ENCODE measurements at places on chromosomes 11 and 22. TPM values are rescaled to one million over a fixed set of nuclear protein-coding genes. Genes with fewer than 3 reads are reported as not detected.

GRCh38 chr11:24593332-24593731 is 96.5 kb downstream of the LUZP2 start:
- DNase-seq: no peak
- no peaks in the 10 kb centered on the region for H3K36me3 ChIP-seq
- no peaks in the 10 kb centered on the region for H3K27me3 ChIP-seq
- H3K4me3 ChIP-seq: no peak overlapping the region
- no peaks in the 10 kb centered on the region for H3K4me1 ChIP-seq

DNA sequence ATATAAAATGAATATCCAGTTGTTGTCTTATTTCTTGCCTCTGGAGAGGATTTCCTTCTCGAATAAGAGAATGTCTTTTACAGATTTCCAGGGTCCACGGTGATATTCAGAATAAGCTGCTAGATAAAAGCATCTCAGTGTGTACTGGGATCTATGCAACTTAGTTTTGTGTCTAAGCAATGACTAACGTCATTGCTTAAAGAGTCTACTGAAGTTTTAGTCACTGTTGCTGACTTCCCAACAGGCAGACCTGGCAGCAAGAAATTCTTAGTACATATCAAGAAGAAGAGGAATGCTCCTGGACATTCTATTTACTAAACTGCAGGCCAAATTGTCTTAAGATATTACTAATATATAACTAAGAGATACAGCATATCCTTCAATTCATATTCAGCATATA is 70.3 kb downstream of the SOX6 start:
- H3K36me3 ChIP-seq: no peaks in the 10 kb centered on the region
- no peaks in the 10 kb centered on the region for H3K27me3 ChIP-seq
- no peak for DNase-seq
- no peak overlapping the region for H3K27ac ChIP-seq
- no peak overlapping the region for H3K4me3 ChIP-seq
- no peaks in the 10 kb centered on the region for H3K4me1 ChIP-seq

DNA sequence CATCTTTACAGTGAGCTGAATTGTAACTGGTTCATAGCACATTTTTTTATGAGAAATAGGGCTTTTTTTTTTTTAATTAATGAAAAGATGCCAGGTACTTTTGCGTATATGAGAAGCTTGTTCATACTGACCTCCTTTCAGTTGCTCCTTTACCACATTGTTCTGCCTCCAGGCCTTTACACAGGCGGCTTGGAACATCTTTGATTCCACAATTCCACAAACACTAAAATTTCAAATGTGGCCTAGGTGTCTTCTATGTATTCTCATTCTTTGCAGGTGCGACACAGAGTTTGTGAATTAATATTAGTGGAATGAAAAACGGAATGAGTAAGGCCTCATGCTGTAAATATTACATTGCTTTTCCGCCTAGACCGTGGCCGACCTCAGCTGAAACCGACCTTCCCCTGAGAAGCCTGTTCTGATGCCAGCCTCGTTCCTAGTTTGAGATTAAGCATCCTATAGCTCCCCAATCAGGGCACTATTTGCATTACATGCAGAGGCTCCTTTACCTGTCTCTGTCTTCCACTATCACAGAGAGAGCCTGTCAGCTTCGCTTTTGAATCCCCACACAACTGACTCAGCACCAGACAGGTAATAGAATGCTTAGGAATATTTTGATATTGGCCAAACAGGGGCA is 125.8 kb downstream of the LDLRAD3 start:
- H3K4me3 ChIP-seq: no peak overlapping the region
- no peak overlapping the region for H3K27ac ChIP-seq
- H3K27me3 ChIP-seq: no peaks in the 10 kb centered on the region
- H3K36me3 ChIP-seq: no peaks in the 10 kb centered on the region
- H3K4me1 ChIP-seq: no peaks in the 10 kb centered on the region

GRCh38 chr11:73426219-73426850 is 50.1 kb downstream of the RELT start:
- H3K27ac ChIP-seq: no peak overlapping the region
- no peaks in the 10 kb centered on the region for H3K36me3 ChIP-seq
- no peaks in the 10 kb centered on the region for H3K27me3 ChIP-seq
- no peak overlapping the region for H3K4me3 ChIP-seq
- DNase-seq: no peak

GRCh38 chr11:114622858-114623257 is 27.3 kb upstream of the NXPE4 start:
- no peak overlapping the region for H3K27ac ChIP-seq
- no peaks in the 10 kb centered on the region for H3K4me1 ChIP-seq
- DNase-seq: no peak

DNA sequence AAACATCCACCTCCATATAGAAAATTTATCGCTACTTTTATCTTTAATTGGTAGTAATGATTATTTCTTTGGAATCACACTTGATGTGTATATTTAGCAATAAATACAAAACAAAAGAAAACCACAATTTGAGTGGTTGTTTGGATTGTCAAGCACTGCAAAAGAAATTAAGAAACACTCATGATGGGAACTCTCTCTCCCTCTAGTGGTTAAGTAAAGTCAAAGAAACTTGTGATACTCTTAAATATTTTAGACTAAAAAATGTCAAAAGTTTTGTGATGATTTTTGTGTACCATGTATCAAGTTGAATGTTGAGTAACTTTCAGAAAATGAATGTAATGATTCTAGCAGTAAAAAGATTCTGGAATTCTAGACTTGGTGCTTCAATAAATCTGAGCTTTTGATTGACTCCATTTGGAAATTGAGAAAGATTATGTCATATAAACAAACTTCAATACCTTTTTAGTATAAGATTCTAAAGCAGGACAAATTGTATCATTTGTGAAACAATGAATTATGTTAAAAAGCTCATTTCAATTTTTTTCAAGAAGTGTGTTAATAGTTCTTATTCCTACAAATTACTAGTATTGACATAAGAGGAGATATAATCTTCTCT is 20.8 kb downstream of the MUC15 start:
- no peaks in the 10 kb centered on the region for H3K4me1 ChIP-seq
- DNase-seq: no peak
- H3K27ac ChIP-seq: no peak overlapping the region
- H3K4me3 ChIP-seq: no peak overlapping the region
- no peaks in the 10 kb centered on the region for H3K27me3 ChIP-seq

DNA sequence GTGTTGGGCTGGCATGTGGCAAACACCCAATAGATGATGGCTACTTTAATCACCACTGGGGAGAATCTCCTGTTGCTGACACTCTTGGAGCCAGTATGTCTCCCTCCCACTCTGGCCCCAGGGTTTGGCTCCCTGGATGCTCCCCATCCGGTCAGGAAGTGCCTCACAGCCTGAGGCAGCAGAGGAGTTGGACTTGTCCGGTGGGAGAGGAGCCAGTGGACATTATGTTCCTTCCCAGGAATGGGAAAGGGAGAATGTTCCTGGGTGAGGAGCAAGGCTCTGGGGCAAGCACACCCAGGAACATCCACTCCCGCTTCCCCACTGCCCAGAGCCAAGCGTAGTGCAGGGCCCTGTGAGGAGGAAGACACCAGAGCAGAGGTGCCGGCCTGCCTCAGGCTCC is 84.6 kb upstream of the NAV2 start:
- no peaks in the 10 kb centered on the region for H3K36me3 ChIP-seq
- H3K27me3 ChIP-seq: no peaks in the 10 kb centered on the region
- no peaks in the 10 kb centered on the region for H3K4me1 ChIP-seq
- H3K27ac ChIP-seq: no peak overlapping the region
- no peak for DNase-seq

DNA sequence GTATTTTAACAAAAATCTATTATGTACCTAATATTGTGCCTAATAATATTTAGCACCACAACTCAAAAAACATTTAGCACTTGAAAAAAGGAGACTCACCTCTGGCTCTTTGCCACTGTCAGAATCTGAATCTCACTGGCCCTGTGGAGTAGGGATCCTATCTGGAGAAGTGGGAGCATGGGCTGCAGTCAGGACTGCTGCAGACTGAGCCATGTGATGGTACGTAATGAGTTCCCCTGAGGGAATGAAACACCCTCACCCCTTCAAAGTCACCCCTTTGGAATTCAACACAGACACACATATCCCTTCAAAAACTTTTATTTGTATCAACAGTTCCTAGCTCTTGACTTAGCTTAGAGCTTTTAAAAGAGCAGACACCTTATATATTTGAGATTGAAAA is 6.5 kb downstream of the PTPMT1 start:
- H3K27ac ChIP-seq: no peak overlapping the region
- H3K4me1 ChIP-seq: peaks cover 5% of the 10 kb centered on the region
- no peak for DNase-seq
- H3K4me3 ChIP-seq: no peak overlapping the region
- no peaks in the 10 kb centered on the region for H3K27me3 ChIP-seq

DNA sequence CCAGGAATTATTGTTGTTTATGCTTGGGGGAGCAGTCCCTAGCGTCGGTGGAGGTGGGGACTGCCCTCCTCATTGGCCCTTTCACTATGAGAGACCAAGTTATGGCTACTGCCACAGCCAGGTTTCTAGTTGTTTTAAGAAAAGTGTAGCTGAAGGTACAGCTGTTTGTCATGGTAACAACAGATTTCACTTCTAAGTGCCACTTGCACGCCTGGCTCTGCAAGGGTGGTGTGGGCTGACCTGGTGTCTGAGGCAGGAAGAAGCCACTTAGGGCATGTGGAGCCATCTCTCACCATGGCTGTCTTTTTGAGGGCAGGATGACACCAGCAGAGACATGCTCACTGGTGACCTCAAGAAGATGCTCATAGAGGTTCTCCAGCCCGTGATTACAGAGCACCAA is 46.3 kb upstream of the MPEG1 start:
- DNase-seq: no peak
- H3K4me1 ChIP-seq: no peaks in the 10 kb centered on the region
- H3K36me3 ChIP-seq: no peaks in the 10 kb centered on the region
- H3K4me3 ChIP-seq: no peak overlapping the region
- no peak overlapping the region for H3K27ac ChIP-seq

- H3K27me3 ChIP-seq: no peaks in the 10 kb centered on the region
- no peak for DNase-seq
- no peaks in the 10 kb centered on the region for H3K4me1 ChIP-seq
- H3K4me3 ChIP-seq: no peak overlapping the region
- H3K27ac ChIP-seq: no peak overlapping the region
- H3K36me3 ChIP-seq: no peaks in the 10 kb centered on the region
These were observed 87.4 kb upstream of the SLC6A5 start for GRCh38 chr11:20511982-20512381.

- no peak overlapping the region for H3K4me3 ChIP-seq
- no peak for DNase-seq
- H3K4me1 ChIP-seq: peaks cover 35% of the 10 kb centered on the region
- no peak overlapping the region for H3K27ac ChIP-seq
These were observed 49.3 kb upstream of the CD44 start for GRCh38 chr11:35089666-35090065.

DNA sequence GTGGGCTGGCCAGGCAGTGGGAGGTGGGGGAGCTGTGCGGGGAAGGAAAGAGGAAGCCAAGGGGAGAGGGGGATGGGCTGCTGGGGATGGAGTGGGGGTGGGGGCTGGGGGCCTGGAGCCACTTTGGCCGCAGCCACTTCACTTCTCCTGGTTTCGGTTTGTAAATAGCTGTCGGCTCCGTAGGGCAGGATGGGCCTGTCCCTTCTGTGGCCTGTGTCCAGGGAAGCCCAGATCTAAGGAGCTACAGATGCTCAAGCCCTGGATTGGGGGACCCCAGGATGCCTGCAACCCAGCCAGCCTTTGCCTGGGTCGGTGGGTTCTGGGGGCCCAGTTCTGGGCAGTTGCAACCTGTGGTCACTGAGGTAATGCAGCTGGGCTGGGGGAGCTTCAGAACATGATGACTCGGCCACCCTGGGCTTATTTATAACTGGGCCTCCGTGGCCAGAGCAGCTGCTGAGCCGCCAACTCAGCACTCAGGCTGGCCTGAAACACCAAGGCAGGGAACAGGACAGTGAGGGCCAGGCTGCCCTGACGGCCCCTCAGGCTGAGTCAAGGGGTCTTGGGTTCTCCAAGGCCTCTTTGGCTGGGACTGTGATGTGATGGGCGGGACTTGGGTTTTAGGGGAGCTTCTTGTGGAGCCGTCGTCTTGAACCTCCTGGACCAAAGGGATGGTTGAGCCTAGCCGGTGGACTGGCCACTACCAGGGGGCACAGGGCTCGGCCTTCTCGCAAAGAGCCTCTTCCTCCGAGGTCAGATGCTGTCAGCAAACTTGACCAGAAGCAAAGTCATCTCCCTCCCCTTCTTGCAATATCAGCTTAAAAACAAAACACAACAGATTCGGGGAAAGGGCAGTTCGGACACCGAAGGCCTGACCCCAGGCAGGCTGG is 15.0 kb upstream of the SLC39A13 start:
- peak overlapping the region; percentile 68 for H3K4me3 ChIP-seq
- no peaks in the 10 kb centered on the region for H3K36me3 ChIP-seq

DNA sequence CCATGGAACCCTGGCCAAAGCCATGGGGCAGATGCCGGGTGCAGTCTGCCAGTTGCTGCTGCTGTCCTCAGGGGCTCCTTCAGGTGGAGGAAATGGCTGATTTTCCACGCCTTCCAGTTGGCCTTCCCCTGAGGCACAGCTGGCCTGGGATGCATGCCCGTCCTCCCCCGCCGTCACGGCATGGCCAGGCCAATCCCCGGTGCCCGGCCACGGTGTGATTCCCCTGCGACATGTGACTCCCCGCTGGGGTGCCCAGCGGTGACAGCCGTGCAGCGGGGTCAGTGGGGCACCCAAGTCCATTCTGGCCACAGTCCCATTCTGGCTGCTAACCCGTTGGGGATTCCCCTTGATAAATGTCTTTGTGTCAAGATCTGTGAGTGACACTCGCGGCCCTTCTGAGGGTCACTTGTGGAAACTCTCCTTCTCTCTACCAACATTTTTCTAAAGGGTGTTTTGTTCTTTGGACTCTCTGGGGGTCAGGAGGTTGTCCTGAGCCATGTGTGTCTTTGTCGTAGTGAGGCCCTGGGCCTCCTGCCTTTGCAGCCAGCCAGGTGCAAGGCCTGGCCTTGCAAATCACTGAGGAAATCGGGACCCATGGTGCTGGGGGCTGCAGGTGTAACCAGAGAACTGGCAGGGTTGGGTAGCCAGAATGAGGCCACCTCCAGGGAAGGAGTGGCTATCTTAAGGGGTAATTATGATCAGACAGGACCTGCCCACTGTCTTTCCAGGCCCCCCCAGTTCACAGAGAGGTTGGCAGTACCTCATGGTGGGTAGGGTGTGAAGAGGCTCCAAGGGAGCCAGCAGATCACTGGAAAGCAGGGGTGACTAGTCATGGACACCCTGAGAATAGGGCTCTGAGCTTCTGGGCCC is 37.1 kb downstream of the KCNQ1OT1 start:
- H3K36me3 ChIP-seq: peaks cover 3% of the 10 kb centered on the region
- no peak overlapping the region for H3K4me3 ChIP-seq
- no peak for DNase-seq
- no peaks in the 10 kb centered on the region for H3K4me1 ChIP-seq
- H3K27me3 ChIP-seq: no peaks in the 10 kb centered on the region

Gene MEI1
- 36.3 TPM for total RNA-seq

Gene RIMBP3B
- total RNA-seq: 0.35 TPM

Measured in CD8-positive, alpha-beta memory T cell (primary cell).